AG04449 (cell line): ENCODE measurements at places on chromosomes 2 and 18.

DNA sequence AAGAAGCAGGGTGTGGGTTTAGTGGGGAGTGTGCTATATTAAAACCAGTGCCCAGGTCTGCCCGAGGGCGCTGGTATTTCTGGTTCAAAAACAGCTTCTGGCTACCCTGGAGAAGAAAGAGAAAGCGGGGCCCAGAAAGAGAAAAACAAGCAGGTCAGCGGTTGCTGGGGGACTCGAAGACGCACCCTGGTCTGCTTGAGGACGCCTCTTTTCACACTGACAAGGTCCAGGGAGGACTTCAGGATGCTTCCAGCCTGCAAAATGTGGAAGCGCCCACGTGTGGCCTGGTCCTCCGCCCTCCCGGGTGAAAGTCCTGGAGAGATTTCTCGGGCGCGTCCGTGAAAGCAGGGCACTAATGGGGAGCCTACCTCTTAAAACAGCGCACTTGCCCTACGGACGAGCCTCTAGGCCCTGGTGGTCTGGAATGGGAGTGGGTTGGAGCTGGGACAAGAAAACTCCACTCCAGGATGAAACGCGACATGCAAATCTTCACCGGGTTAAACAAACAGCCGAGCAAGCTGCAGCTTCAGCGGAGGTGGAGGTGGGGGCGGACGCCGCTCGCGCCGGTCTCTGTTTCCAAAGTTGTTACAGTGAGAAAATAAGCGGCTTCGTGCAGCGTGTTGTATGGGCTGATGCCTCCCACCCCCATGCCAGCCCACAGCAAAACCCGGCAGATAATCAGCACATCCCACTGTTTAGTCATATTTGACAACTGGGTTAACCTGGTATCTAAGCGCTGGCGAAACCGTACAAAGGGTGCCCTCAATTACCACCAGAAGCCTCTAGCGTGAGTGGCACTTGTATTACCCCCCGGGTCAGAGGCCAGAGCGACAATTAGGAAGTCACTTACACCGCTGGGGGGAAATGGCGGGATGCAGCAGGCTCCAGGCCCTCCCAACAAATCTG lies 1.1 kb upstream of the SP9 start:
- no peak for DNase-seq

GRCh38 chr18:48828691-48829442 lies 121.9 kb downstream of the SMAD7 start:
- DNase-seq: no peak

DNA sequence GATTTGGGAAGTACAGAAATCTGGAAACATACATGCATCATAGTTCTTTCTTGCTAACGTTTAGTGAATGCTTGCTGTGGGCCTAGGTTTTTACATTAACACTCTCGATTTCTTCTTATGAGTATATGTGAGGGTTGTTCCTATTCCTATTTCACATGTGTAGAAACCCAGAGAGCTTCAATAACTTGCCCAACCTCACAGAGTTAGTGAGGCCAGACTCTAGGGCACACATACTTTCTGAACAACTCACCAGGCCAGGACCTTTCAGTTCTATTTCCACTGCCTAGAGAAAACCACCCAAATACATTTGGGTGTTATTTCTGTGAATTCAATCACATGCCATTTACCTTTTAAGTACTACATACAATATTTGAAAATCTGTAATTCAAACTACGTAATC lies 8.2 kb upstream of the KCTD1 start:
- no peak for DNase-seq

- no peak for DNase-seq
These were observed 32.7 kb downstream of the RAB27B start for GRCh38 chr18:54860941-54861340.

DNA sequence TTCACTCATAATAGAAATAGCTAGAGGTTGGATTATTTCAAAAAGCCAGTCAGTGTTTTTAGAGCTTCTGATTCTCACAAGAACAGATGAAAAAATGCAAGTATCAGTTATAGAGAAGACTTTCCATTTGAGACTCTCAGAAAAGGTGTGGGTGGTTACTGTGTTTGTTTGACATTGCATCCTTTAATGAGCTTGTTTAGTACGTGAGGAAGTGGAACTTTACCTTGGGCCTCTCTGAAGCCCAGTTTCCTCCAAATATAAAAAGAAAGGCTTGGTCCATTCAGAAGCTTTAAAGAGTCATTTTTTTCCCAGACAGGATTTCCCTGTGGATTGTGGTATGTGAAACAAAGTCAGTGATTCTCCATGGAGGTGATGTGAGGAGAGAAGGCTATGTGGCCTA lies 89.9 kb upstream of the RANBP2 start:
- DNase-seq: no peak

DNA sequence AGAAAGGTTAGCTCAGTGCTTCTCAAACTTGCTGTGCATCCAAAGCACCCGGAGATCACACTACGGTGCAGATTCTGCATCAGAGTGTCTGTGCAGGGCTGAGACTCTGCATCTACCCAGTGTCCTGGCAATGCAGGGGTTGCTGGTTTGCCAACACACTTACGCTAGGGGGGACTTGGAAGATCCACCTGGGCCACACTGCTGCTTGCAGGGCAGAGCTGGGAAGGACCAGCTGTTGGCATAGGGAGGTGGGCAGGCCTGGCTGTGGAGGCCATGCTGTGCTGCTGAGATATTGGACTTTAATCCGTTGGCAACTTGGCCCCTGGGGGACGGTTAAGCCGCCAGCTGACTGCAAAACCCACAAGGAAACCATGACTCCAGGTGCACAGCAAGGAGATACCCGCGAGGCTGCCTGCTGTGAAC lies 397.6 kb upstream of the HS6ST1 start:
- DNase-seq: no peak

- DNase-seq: no peak
These were observed 144.7 kb upstream of the STK17B start for GRCh38 chr2:196316050-196316430.

- no peak for DNase-seq
These were observed 1324.6 kb upstream of the NRXN1 start for GRCh38 chr2:52356556-52356955.

DNA sequence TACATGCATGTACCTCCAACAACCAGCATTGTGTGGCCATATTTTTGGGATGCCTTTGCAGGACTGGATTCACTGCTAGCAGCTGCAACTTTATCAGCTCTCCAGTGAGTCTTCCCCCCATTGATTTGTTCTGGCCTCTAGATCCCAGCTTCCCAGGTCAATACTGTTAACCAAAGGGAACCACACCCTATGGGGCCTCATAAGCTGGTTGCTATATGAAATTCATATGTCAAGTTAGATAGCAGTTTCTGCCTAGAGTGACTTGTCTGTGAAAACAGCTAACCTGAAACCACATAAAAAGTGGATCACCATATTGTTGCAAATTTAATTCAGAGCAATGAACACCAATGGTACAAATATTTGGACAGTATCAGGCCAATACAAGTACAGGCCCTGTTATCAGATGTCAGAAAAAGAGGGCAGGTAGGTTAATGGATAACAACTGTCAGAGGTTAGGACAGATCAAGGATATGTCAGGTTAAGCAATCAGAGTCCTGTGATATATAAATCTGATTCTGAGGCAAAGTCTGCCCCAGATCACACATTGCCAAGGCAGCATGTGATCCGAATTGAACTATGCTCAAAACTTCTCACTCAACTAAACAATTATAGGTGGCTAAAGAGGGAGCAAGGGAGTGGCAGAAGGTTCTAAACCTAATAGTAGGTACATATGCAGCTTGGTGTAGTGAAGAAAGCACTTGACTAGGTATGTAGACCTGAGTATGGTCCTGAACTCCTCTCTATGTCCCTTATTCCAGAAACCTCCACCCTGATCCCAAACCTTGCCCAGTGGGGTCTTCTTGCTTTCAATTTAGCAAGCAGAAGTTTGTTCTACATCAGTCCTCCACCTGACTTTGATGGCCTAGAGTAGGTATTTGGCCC lies 310.2 kb upstream of the STON1 start:
- no peak for DNase-seq

DNA sequence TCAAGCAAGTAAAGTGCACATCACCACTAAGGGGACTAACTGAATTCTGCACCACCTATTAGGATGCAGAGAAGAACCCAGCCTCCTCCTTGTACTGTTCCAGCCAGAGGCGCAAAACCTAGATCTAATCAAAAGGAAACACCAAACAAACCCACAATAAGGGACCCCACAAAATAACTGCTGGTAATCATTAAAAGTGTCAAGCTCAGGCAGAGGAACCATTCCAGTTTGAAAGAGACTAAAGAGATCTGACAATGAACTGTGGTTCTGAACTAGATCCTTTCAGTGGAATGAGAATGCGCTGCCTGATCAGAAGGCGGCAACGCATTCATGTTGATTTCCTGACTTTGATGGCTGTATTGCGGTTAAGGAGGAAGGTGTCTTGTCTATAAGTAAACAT lies 16.8 kb downstream of the HDLBP start:
- DNase-seq: no peak

DNA sequence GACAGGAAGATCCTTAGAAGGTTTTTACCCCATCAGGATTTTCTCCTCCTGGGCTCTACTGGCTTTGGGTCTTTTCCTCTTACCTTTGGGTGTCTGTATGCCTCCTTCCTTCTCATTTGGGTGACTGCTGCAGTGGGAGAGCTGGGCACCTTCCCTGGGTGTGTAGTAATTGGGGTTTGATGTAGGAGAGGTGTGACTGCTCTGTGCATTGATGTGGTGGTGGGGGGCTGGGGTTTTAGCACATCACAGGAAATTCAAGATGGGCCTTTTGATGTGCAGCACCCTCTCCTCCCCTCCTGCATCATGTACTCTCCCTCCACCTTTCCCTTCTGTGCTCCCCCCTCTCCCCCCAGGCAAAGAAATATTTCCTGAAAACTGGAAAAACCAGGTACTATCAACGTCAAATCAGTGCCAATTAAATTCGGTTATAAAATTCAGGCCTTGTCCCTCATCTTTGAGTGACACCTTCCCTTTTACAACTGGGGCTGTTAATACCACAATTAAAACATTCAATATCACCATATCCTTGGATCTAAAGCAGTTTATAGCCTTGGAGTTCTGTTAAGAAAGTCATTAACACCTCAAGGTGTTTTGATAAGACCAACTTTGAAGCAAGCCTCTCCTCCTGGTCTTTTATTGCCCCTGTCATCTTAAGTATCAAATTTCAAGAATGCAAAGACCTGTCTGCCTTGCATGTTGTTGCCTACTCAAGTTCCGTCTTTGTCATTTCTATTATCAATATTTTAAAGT lies 23.3 kb downstream of the EDAR start:
- DNase-seq: no peak

DNA sequence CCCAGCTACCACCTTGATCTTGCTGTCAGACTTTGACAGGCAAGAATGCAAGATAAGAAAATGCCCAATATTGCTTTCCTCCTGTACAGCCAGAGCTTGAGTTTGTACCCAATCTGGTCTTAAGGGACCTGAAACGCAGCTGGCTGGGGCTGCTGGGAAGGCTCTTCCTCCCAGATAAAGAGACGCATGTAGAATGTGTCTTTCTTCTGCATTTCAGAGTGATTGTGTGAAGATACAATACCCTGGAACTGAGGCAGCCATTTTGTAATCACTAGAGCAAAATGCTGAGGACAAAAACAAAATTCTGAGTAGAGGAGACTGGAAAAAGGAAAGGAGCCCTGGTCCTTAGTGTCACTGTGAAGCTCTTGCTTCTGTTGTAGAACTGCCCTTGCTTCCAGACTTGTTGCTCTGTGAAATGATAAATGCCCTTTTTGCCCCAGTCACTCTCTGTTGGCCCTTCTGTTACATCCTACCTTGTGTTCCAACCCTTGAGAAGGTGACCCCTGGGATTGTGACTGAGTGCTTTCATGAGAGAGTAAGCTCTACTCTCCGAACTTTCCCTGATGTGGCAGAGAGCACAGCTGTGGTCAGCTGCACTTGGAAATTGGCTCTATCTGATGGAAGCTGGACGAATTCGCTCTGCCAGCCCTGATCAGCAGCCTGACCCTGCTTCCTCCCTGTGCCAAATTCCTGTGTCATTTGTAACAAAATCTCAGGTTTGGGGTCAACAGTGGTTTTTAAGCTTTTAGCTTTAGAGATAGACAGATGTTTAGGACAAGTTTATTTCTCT lies 137.4 kb upstream of the RBMS1 start:
- no peak for DNase-seq

DNA sequence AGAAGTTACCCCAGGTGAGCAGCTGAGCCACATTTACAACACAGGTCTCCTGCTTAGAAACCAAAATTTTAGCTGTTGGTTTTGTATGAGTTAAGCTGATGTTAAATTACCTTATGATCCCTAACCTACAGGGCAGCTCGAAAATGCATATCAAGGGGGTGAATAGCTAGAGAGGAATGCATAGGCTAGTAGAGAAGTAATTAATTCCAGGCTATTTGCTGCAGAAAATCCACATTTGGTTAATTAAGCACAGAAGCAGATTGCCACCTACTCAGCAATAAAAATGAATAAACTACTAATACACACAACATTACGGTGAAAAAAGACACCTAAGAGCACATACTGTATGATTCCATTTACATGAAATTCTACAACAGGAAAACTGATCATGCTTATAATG lies 91.4 kb downstream of the OSBPL1A start:
- no peak for DNase-seq

GRCh38 chr2:149226790-149227189 lies 103.6 kb upstream of the LYPD6 start:
- no peak for DNase-seq

- DNase-seq: no peak
These were observed 14.7 kb upstream of the BCL11A start for GRCh38 chr2:60567919-60568768.

- DNase-seq: no peak
These were observed 82.0 kb downstream of the LIMS1 start for GRCh38 chr2:108616318-108616717.

DNA sequence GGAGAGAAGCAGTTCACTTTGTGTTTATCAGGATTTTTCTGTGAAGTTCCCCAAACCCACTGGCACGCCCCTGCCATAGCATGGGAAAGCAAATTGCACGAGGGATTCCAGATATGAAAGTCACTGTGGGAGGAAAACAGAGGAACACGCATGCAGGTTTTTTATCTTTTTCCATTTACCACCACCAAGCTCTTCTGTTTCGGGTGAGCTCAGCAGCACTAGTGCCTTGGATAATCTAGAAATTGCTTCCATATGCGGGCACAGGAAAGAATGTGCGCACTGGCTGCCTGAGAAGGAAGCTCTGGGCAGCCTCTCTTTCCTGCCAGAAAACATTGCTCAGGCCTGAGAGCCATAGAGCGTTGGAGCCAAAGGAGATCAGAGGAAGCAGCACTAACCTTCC lies 65.9 kb upstream of the WIPF1 start:
- peak; percentile 87 for DNase-seq

GRCh38 chr2:197934934-197935289 lies 130.5 kb downstream of the PLCL1 start:
- no peak for DNase-seq

DNA sequence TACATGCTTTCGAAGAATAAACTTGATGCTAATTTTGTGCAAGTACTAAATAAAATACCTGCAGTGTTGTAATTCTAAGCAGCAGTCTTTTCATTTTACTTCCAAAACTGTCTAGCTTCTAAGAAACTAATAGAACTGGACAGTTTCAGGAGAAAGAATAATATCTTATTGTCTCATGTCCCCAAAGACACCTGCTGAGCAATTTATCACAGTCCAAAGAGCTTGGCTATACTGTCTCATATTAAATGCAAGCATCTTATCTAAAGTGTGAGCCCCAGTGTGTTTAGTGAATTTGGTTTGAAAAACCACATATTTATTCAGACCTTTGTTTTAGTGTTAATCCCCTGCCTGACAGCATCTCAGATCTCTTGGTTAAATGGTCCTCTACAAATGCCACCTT lies 374.3 kb downstream of the TMX3 start:
- DNase-seq: no peak
